ENCODE measurements at places on chromosomes 3 and 15. TPM values are rescaled to one million over a fixed set of nuclear protein-coding genes. Genes with fewer than 3 reads are reported as not detected.
A peak's percentile ranks its signal among the peaks of the same experiment; 100 is the strongest.

- no peak for DNase-seq
Measured at GRCh38 chr15:68658641-68659358, 80.0 kb downstream of the CORO2B start.

DNA sequence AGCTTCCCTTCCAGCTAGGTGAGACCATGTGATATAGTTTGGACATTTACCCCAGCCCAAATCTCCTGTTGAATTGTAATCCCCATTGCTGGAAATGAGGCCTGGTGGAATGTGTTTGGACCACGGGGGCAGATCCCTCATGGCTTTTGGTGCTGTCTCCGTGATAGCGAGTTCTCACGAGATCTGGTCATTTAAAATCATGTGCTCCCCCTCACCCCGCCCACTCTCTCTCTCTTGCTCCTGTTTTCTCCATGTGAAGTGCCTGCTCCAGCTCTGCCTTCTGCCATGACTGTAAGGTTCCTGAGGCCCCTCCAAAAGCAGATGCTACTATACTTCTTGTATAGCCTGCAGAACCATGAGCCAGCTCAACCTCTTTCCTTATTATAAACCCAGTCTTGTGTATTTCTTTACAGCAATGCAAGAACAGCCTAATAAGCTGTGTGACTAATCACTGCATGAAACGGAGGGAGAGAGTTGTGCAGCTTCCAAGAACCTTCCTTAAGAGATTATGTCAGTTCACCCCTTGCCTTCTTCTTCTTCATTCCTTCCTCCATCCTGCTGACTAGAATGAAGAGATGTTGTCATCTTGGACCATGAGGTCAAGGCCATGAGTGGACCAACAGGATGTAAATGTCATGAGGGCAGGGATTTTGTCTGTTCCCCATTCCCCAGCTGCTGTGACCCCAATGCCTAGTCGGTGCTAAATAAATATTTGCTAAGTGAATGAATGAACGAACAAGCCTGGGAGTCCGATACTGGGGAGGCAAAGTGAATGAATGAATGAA, 91.0 kb downstream of the CPN2 start:
- DNase-seq: no peak

DNA sequence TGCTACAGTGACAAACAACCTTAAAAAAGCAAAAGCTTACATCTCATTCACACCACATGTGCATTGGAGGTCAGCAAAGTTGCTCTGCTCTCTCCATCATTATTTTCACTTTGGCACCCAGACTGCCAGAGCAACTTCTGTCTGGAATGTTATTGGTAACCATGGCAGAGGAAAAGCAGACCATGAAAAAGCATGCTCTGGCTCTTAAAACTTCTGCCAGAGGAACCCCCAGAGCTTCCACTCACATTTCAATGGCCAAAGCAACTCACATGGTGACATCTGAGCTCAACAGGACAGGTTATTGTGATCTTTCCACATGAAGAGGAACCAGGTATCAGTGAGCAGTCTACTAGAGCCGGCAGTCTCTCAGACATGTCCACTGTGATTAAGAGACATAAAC, 21.9 kb upstream of the FRMD5 start:
- no peak for DNase-seq

DNA sequence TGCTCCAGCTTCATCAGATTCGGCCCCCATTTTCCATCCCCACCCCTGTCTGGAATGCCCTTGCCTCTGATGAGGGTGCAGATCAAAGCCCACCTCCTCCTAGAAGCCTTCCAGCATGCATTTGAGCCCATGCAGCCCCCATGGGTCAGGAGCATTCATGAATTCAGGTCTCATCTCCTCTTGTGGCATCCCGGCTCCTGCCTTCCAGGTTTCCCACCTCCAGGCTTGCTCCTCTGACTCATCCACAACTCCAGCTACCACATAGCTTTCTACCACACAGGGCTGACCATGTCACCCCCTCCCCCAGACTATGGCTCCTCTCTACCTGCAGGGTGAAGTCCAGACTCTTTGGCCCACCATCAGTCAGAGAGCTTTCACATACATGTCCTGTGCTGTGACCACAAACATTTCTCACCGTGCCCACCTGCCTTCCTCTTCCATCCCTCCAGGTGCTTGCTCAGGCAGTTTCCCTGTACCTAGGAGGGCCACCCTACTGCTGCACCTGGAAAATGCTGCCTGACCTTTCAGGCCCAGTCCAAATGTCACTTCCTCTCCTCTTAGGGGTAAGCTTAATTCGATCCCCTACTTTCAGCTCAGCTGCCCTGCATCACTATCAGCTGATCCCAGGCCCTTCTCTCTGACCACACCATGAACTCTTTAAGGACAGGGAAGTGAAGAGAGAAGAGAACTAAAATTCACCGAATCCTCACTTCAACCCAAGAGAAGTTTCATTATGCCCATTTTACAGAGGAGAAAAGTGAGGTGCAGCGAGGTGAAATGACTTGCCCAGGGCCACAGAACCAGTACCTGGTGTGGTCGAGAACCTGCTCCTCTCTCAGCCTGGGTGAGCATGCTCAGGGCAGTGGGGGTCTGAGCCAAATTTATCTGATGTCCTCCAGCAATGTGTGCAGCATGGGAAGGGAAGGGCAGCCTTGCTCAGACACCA, 13.7 kb upstream of the FGD5 start:
- no peak for DNase-seq

GRCh38 chr3:42511201-42511600, 8.8 kb downstream of the VIPR1 start:
- no peak for DNase-seq

- peak; percentile 20 for DNase-seq
Measured at GRCh38 chr3:51934991-51935885, 6.5 kb downstream of the RRP9 start.

DNA sequence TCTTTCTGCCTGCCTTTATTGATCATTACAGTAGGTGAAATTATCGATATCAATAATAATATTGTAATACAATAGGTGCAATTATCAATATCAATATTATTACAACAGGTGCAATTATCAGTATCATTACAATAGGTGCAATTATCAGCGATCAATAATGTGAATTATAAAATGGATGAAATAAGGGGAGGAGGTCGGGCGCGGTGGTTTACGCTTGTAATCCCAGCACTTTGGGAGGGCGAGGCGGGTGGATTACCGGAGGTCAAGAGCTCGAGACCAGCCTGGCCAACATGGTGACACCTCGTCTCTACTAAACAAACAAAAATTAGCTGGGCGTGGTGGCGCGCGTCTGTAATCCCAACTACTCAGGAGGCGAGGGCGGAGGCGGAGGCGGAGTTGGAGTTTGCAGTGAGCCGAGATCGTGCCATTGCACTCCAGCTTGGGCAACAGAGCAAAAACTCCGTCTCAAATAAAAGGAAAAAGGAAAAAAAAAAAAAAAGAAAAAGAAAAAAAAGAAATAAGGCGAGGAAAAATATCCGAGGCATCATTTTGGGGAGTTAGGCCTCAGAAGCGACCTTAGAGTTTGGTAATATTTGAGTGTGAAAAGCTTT, 611 bp upstream of the BNIP2 start:
- peak; percentile 88 for DNase-seq

DNA sequence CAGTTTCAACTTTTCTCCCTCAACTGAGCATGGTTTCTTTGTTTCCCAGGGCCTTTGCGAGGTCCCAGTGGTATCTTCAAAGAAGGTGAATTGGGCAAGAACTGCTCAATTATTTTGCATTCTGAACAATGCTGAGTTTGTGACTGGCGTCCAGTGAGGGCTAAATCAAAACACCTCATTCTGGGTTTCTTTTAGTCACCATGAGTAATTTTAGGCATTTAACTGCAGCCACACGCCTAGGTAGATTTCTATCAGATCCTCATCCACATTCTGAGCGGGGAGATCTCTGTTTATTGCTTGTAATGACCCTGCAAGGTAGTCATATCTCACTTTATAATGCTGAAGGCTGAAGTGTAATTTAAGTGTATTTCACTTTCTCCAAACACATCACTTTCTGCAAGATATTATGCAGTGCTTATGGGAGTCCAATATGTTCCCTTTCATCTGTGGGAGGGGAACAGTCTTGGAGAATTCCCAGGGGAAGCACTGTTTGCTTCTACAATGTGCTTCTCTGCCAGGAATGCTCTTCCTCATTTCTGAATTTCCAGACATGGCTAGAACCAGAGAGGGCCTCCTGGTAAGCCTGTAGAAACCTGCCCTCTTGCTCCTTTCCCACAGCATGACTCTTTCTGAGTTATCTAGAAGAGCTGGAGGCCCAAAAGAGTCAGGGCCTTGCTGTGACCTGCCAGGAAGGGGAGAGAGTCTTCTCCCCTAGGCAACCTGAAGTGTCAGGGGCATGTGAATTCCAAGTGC, 91.7 kb downstream of the FRMD4B start:
- peak; percentile 61 for DNase-seq

DNA sequence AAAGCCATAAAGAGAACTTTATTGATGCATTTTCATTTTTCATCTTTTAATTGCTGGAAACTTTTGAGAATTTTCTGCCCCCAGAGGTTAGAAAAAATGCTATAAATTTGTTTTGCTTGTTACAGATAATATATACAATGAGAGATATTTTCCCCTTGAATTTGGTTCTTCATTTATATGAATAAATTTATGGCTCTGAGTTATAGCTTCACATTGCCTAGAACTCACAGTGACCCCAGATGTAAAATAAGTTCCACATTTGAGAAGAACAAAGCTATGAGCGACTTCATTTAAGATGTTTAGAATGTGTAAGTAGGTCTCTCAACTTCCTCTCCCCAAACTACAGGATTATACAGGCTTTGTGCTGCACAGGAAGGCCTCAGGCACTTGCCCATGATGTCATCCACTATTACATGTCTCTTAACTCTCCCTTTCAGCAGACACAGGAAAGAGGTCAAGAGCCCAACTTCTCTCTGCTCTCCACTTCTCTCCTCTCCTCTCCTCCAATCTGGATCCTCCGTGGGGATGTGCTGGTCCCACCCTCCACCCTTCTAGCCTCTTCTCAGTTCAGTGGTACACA, 92.8 kb downstream of the DUT start:
- peak; percentile 41 for DNase-seq

DNA sequence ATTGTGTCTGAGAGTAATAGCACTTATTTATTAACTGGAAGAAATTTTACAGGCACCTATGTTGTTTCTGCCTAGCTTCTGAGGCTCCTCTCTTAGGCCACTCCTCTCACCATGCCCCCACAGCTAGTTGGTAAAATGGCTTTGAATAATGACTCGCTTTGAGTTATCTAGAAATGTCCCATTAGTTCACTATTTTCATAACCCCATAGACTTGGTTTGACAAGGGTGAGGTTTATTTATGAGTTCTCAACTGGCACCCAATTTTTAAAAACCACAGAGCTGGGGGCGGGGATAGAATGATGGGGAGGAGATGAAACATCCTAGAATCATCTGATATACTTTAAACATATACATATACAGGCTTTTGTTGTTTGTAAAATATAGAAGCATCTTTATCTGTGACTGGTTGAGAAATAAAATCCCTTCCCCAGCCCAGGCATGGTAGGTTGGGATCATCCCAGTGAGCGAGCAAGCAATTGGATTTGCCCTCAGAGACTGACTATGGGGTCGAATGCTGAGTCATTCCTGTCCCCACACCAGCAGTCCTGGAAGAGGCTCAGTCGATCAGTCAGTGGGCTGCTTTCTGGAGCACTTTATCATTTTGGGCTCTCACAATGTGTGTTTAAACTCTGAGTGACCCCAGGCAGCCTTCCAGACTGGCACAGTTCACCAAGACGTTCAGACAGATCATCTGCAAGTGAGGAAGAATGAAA, 60.2 kb upstream of the TSEN2 start:
- DNase-seq: peak; percentile 49

DNA sequence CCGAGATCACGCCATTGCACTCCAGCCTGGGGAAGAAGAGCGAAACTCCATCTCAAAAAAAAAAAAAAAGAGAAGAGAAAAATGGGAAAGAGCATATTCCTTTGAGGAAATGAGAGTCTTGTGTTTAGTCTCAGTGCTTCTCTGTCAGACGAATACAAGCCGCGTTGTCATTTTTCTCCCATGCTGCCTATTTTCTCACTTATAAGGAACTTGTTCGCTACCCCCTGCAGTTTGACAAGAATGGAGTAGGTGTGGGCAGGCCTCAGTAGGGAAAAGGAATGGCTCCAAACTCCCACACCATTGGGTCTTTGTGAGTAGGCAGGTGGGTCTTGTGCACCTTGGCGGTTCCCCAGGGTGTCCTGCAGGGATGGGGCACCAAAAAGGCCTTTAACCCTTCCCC, 6.5 kb downstream of the GPR160 start:
- no peak for DNase-seq

- DNase-seq: peak; percentile 96
Measured at GRCh38 chr3:184338511-184338945, 1.1 kb downstream of the FAM131A start.

DNA sequence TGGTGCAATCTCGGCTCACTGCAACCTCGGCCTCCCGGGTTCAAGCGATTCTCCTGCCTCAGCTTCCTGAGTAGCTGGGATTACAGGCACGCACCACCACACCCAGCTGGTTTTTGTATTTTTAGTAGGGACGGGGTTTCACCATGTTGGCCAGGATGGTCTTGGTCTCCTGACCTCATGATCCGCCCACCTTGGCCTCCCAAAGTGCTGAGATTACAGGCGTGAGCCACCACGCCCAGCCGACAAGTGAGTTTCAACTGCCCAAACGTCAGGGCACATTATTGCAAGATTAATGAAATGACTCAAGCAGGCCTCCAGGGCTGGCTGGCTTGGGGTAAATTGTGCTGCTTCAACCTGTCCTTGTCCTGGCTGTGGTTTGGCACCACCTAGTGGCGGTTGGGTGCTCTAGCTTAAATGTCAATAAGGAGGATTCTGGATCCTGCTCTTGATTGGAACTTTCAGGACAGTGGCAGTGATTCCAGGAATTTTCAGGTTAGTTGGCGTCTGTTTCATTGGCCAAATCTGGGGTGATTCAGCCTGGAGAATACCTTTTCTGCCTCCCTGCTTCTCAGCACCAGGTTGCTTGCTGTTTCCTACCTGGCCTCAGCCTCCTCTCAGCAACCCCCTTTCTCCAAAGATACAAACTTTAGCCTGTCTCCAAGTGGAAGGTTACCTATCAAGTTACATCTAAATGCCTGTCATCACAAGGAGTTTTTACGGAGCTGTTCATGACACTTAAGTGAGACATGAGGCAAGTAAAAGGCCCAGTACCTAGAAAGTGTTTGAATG, 32.4 kb upstream of the SACM1L start:
- peak; percentile 93 for DNase-seq

- DNase-seq: no peak
Measured at GRCh38 chr3:133928903-133929607, 33.4 kb upstream of the RAB6B start.

The PCNP gene
- total RNA-seq: 163 TPM

The ANKRD34C gene
- total RNA-seq: not detected

The DPPA2 gene
- total RNA-seq: not detected

The CKMT1A gene
- 105 TPM for total RNA-seq

The RASL12 gene
- 27.7 TPM for total RNA-seq

The IQCF5 gene
- not detected for total RNA-seq

The PPP1R14D gene
- total RNA-seq: 2.2 TPM

The IL12A gene
- total RNA-seq: not detected

The RASGRP1 gene
- total RNA-seq: 12.3 TPM

The CSPG4 gene
- total RNA-seq: 15.1 TPM

The CILP gene
- 14.3 TPM for total RNA-seq

The CPEB1 gene
- total RNA-seq: 1.1 TPM

The TMPRSS7 gene
- total RNA-seq: not detected

The WDR76 gene
- 1.2 TPM for total RNA-seq

The NPAP1 gene
- total RNA-seq: not detected

All from stomach (tissue), 19 donors.